Vein endothelial cell (primary cell): ENCODE measurements at places on chromosomes 5 and 9. TPM values are rescaled to one million over a fixed set of nuclear protein-coding genes. Genes with fewer than 3 reads are reported as not detected.

Gene GPR150
- 0.29 and 0.33 TPM in 2 replicates for total RNA-seq

Gene HSPB3
- total RNA-seq, result not detected in 2 replicates

Gene CMBL
- 4.6 and 6.2 TPM in 2 replicates for total RNA-seq

Gene GPR151
- total RNA-seq, result not detected in 2 replicates

Gene OR1K1
- not detected in 2 replicates for total RNA-seq

Gene MARCHF11
- total RNA-seq, result not detected in 2 replicates

Gene ELOVL7
- 0.10 TPM in 1 of 2 replicates, not detected in the other for total RNA-seq

Gene ARL14EPL
- 0.33 and 0.67 TPM in 2 replicates for total RNA-seq

Gene FABP6
- total RNA-seq, result not detected in 2 replicates

Gene CDO1
- total RNA-seq, result 0.65 and 9.9 TPM in 2 replicates

Gene ANKRD20A1
- 0.98 and 3.5 TPM in 2 replicates for total RNA-seq

Gene PIP5KL1
- total RNA-seq, result 0.29 and 0.65 TPM in 2 replicates
